ENCODE measurements at places on chromosomes 2 and 18. TPM values are rescaled to one million over a fixed set of nuclear protein-coding genes. Genes with fewer than 3 reads are reported as not detected.

DNA sequence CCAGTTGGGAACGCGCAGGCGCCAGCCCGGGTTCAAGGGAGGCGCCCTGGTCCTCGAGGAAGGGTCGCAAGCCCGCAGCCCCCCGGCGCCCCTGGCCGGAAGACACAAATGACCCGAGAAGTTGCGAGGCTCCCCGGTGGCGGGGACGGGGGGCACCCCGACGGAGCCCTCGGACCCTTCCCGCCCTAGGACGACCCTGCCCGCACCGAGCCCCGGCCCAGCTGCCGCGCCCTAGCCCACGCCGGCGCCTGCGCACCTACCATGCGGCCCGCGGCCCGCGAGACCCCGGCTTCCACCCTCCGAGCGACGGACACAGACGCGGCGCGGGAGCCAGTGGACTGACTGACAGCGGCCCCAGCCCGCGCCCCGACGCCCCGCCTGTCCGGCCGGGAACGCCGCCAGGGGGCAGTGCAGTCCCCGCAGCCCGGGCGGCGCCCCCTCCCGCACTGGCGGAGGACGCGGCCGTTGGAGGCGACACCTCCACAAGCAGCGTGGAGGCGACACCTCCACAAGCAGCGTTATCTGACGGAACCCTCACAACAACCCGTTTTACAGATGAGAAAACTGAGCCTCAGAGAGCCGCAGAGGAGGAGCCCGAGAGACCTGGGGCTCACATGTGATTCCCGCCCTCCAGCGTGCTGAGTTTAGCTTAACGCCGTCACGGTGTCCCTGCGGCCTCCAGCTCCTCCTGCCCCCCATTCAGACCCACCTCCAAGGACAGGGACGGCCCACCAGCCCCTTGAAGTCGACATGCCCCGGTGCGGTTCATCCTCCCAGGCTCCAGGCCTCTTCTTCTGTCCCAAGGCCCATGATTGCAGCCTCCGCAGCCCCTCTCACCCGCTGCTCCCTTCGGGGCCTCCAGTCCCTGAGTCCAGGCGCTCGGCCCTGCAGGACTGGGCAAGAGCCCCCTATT, at the start of gene NMUR1:
NMUR1 (minus strand) TSS at position 347 of the 913 bp plus-strand sequence; CDS start at position 263, 84 bp downstream.
- no peak for DNase-seq

- no peak for DNase-seq
Measured at GRCh38 chr2:162025121-162025911, 48.7 kb downstream of the DPP4 start.

DNA sequence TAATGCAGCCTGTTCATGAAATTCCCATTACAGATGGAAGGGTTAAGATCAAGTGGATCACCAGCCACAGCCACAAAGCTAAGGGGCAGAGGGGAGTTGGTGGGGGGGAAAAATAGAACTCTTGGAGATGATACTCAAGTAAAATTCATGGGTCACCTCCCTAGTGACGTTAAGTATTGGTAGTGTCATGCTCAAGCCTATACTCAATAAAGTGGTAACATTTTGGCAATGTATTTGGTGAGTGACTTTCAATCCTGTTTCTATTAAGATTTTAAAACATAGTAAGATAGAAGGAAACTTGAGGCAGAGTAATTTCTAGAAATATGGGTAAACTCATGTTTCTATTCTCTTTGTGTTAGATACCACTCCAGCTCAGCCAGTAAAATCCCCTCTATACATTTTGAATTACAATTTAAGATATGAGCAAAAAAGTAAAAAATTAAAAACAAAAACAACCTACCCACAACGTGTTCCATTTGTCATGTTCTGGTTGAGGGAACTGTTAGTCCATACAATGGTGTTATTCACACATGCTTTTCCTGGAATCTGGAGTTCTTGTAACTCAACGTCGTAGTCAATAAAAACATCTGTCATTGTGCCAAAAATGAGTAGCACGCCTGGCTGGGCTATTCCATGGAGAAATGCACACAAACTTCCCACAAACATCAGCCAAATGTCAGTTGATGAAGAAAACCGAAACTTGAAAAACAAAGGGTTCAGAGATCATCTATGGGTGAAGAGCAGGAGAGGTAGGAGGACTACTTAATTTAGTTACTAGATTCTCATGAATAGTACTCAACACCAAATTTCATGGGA, 18.1 kb downstream of the ABCB11 start:
- no peak for DNase-seq

The MATN3 gene
- 0.15 TPM for total RNA-seq

The AOX1 gene
- 5.7 TPM for total RNA-seq

All from left colon (tissue), 2 donors.